Choroid plexus epithelial cell (primary cell): ENCODE measurements at places on chromosomes 1 and 21.
A peak's percentile ranks its signal among the peaks of the same experiment; 100 is the strongest.

DNA sequence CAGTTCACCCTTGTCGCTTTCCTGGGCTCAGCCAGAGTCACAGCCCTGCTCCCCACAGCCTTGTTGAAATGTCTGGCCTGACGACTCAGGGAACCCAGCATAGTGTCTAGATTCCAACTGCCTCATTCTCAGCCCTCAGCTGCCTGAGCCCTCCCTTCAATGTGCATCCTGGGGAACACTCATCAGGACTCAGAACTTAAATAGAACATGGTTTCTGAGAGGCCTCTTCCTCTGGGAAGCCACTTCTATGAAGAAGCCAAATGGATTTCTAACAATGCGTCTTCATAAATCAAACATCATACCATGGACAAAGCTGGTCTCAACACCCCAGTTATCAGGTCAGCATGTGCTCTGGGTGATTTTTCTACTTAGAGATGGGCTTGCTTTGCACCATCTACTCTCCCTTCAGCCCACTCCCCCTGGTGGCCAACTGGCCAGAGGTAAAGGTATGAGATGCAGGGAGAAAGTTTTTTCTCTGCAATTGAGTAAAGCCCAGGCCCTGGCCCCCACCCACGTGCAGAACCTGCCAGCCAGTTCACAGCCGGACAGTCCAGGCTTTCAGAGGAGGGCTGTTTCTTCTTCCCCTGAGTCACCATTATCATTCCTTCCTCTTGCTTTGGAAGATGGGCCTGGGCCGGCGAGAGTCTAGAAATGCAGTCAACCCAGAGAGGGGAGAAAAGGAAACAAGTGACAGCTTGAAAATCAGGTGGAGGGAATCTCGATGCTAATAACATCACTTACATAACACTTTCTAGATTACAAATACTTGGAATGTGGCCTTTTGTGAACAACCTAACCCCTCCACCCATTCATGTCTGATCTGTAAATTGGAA lies 32.1 kb downstream of the CD244 start:
- DNase-seq: peak; percentile 76

GRCh38 chr21:34526618-34527290 lies 14.7 kb upstream of the KCNE1 start:
- peak; percentile 100 for DNase-seq

DNA sequence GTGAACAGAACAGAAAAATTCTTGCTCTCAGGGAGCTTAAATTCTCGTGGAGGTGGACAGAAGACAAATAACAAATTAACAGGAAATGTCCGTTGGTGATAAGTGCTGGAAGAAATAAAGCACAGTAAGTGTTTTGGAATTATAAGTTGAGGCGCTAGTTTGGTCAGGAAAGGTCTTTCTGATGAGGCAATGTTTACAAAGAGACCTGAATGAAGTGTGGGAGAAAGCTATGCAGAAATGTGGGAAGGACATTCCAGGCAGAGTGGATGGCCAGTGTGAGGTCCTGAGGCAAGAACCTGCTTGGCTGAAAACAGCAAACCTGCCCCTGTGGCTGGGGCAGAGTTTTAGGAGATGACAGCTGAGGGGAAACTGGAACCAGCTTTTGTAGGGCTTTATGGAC lies 23.3 kb downstream of the NGF start:
- peak; percentile 71 for DNase-seq

- DNase-seq: peak; percentile 15
Observed at GRCh38 chr1:186813420-186813819, 15.3 kb upstream of the PLA2G4A start.

DNA sequence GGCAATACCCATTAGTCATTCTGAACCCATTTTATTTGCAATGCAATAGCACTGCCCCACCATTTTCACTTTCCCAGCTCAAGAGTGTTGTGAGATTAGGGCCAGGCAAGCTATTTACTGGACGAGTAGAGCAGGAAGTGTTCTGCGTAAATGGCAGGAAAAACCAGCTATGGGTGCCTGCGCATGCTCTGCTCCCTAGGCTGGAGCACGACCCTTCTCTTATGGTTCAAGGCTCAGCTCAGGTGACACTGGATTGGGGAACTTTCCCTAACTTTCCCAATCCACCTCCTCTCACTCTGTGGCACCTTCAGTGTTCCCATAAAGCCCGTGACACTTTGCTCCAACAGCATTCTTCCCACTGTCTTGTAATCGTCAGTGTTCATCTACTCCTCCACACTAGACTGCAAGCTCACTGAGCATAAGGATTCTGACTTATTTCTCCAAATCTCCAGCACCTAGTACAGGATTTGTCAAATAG lies 3.6 kb upstream of the MAN1A2 start:
- no peak for DNase-seq

DNA sequence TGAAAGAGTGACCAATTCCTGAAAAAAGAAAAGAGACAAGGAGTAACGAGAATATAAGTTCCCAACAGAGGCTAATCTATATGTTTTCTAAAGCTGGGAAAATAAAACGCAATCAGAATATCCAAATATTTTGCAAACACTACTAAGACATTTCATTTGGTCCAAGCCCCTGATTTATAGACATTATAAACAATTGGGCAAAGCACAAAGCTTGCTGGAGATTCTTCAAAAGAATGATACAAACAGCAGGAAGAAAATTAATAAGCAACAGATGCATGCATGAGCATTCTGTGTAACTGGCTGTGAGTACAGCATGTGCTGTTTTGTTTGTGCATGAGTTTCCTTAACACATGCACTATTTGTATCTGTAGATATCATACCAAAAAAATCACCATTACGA lies 552.9 kb downstream of the LTN1 start:
- DNase-seq: no peak

DNA sequence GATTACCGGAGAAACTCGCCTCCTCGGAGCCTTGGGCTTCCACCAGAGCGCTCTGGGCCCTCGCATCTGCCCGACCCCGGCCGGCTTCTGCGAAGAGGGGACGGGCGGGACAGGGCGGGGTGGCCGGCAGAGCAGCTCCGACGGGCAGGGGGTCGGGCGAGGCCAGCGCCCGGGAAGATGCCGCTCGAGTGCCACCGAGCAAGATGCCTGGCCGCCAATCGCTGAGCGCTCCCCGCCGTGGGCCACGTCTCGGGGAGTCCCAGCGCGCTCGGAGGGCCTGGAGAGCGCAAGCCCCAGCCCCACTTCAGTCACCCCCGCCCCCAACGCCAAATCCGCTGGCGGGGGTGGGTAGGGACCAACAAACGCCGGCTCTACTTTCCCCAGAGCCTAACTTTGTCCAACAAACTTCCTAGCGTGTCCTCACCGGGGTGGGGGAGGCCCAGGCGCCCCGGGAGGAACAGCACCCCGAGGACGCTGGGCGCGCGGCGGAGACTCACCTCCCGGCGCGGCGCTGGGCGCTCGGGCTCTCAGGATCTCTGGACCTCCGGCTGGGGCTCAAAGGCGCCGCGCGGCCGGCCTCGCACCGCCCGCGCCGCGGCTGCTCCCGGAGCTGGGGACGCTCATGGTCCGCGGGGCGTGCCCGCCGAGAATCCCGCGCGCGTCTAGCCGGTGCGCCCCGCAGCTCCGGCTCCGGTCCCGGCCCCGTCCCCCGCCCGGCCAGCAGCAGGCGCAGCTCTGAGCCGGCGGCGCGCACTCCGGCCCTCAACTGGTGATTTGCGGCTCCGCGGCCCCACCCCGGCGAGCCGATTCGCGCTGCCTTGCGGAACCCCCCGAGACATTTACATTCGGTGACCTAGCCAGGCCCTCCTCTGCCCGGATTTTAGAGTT lies at the start of gene BCAR3:
Gene BCAR3, minus strand, starts transcription at position 737 of the 888 bp plus-strand sequence. CDS start 6,907 bp downstream, outside the sequence.
- peak; percentile 75 for DNase-seq

DNA sequence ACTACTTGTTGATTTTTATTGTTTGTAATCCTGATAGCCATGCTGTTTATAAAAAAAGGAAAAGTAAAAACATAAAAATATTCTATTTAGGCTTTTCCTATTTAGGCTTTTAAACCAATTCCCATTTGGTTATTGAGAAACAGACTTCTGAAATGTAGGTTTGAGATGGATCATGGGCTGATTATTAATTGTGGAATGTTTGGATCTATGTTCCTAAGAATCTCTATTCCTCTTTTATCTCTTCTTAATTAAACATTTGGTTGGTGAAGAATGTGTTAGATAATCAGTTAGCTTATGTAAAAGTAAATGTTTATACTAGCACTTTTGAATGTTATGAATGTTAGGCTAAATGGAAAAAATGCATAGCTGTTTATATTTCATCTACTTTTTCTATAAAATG lies 97.4 kb downstream of the ATF6 start:
- DNase-seq: no peak

GRCh38 chr1:55320891-55321290 lies 105.7 kb upstream of the USP24 start:
- no peak for DNase-seq

DNA sequence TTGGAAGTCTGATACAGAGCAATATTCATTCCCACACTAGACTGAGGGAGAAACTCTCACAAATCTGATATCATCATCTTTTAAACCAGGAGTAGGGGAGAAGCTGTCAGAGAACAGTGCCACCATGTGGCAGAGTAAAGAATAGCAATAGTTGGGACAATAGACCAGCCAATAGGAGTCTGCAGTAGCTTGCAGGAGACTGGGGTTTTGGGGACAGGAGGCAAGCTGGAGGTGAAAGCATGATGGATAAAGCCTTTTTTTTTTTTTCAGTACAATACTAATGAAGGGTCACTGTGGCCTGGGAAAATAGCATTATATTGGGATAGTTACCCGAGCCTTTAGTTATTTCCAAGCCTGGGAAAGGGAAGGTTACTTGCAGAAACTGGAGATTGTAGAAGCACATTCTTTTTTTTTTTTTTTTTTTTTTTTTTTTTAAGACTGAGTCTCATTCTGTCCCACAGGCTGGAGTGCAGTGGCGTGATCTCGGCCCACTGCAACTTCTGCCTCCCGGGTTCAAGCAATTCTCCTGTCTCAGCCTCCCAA lies 120.7 kb downstream of the S1PR1 start:
- DNase-seq: peak; percentile 91

- no peak for DNase-seq
Observed at GRCh38 chr1:18633422-18634155, 2.9 kb downstream of the PAX7 start.

- no peak for DNase-seq
Observed at GRCh38 chr1:221053889-221054288, 174.6 kb downstream of the HLX start.

GRCh38 chr1:56437959-56438358 lies 141.4 kb downstream of the PLPP3 start:
- DNase-seq: no peak

DNA sequence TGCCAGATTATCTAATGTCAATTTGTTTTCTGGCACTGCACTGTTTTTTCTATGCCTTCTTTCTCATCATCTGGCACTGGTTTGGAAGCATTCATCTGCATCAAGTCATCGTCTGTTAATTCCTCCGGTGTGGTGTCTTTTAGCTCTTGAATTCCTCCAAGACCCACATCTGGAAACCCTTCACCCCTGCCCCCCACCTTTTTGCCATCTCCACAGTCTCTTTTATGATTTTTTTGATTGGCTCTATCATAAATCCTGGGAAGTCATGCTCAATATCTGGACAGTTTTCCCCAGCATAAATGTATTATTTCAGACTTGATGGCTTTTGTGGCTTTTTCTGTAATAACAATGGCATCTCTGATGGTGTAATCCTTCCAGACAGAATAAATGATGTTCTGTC lies 10.4 kb upstream of the KCNK1 start:
- DNase-seq: no peak

DNA sequence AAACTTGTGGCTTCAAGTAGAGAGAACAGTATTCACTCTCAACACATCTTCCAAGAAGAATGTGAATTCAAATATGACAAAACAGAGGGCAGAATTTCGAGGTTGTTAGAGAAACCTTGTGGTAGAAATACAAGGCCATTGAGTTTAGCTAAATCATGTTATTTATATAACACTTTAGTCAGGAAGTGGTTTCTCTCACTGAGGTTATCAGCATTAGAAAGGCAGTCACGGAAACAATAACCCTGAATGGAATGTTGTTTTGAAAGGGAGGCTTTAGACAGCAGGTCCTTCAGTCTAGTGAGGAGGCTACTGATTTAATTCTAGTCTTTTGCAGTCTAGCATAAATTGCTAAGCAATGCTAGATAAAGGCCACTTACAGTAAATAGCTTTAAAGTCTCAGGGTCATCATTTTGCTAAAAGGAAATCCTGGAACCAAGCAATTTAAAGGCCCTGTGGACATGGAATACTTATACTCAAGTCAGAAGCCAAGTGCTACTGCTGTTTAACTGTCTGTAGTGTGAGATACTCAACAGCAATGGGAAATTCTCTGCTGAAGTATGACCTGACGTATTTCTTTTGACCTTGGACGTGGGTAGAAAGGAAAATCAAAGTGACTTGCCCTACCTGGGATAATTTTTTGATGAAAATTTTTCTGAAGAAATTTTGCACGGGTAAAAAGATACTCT lies 89.0 kb upstream of the CHODL start:
- peak; percentile 63 for DNase-seq

DNA sequence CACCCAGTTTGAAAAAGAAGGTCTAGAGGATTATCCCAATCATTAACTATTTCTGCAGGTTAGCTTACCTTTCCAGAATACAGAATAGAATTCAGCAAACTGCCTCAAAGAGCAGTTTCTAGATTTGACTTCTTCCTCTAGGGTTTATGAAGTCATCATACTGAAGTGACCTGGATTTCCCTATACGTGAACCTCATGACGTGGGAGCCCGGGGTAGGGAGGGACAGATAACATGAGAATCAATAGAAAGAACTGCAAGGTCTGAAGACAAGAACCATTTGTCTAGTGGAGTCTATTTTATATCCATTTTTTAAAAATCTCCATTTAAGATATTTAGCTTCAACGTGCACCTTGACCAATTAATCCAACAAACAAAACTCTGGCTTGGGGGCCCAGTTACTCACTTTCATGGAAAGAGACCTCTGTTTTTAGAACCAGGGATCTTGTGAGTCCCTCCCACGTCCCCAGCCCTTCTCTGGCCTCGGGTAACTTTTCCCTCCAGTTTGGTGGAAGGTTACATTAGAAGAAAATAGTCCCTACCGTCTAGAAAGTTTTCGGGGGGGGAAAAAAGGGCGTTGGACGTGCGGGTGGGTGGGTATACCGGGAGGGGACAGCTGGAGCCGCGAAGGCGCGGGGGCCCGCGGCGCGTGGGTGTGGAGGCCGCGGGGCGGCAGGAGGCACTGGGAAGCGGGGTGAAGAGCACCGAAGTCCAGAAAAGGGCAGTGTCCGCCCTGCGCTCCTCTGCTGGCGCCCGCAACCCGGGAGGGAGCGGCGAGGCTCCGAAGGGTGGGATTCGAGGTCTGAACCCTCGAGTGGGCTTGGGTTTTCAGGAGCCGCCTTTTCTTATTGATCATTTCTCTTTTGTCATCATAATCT lies 13.8 kb upstream of the POGZ start:
- DNase-seq: peak; percentile 73

DNA sequence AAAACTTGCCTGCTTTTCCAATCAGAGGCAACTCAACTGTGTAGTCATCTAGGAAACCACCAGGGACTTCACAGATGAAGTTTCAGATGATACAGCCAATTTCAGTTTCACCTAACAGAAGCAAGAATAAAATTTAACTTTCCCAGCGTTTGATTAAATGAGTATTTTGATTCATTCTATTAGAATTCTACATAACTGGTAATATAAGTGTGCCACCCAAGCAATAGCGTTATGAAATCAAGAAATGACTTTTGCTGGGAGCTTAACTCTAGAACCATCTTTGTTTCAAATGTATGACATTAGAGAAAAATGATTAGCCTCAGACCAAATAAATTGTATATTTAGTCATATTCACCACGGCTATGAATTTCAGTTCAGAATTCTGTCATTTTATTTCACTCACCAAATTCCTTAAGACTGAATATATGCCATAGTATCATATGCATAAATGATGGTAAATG lies 239.3 kb downstream of the NRIP1 start:
- DNase-seq: no peak

GRCh38 chr1:183630748-183631147 lies 4.8 kb downstream of the ARPC5 start:
- peak; percentile 47 for DNase-seq
